ENCODE measurements at places on chromosomes 2 and 18.

DNA sequence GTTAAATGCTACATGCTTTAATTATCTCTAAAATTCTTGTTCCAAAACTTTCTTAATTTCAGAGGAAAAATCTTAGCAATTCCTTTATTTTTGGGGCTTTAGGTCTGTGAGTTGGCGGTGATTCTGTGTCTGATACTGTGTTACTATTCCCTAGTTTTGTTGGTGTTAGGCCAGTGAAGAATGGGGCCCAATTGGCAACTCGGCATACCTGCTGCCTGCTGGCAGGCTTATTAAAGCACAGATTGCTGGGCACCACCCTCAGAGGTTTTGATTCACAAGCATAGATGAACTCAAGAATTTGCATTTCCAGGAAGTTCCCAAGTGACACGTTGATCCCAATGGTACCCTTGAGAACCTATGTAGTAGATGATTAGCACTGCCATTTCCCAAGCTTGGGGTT lies 101.6 kb downstream of the OSBPL6 start:
- H3K36me3 ChIP-seq = no peaks in the 10 kb centered on the region
- no peaks in the 10 kb centered on the region for H3K27me3 ChIP-seq
- peaks cover 13% of the 10 kb centered on the region for H3K4me1 ChIP-seq
- H3K4me3 ChIP-seq = no peak overlapping the region
- no peak overlapping the region for H3K27ac ChIP-seq

DNA sequence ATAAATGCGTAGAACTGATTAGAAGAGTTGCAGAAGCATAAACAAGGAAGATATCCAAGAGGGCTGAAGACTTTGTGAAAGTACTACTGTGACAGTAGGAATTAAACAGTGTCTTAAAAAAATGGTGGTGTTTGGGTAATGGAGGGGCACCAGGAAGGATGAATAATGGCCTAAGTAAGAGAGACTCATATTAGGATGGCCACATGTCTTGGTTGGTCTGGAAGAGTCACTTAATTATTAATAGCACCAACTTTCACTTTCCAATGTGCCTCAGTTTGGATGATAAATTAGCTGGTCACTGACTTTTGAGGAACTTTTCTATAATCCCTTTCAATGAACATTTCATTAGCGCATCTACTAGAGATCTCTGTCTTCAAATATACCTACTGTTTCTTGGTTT lies 372.2 kb downstream of the NYAP2 start:
- no peaks in the 10 kb centered on the region for H3K27me3 ChIP-seq
- no peaks in the 10 kb centered on the region for H3K4me1 ChIP-seq
- no peak for DNase-seq
- H3K4me3 ChIP-seq = no peak overlapping the region

GRCh38 chr18:78559584-78559983 lies 420.0 kb upstream of the SALL3 start:
- DNase-seq = no peak
- H3K27ac ChIP-seq = no peak overlapping the region
- H3K4me1 ChIP-seq = no peaks in the 10 kb centered on the region
- H3K4me3 ChIP-seq = no peak overlapping the region

DNA sequence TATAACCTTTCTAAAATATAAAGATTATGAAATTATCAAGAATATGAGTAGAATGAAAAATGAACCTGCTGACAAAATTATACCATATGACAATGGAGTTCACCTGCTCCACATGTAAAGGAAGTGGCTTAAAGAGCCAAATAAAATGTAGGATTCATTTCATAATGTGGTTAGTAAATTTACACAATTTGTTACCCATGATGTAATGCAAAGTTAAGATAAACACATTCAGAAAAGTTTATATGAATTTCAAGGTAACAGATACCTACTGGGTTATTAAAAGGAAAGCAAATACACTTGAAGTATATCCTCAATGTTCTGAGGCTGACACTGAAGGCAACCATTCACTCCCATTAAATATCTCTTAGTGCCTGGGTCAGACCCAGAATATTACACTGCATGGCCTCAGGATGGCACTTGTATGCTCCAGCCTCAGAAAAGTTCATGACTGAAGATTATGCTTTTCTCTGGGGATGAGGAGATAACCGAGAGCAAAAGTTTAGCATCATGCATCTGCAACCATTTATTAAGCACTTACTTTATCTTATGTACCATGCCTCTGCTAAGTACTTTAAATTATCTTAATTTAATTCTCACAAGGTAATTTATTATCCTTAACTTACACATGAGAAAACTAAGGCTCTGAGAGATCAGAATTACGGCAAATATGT lies 6.2 kb downstream of the STRN start:
- H3K27ac ChIP-seq = no peak overlapping the region
- H3K4me3 ChIP-seq = no peak overlapping the region
- DNase-seq = no peak
- H3K36me3 ChIP-seq = no peaks in the 10 kb centered on the region

DNA sequence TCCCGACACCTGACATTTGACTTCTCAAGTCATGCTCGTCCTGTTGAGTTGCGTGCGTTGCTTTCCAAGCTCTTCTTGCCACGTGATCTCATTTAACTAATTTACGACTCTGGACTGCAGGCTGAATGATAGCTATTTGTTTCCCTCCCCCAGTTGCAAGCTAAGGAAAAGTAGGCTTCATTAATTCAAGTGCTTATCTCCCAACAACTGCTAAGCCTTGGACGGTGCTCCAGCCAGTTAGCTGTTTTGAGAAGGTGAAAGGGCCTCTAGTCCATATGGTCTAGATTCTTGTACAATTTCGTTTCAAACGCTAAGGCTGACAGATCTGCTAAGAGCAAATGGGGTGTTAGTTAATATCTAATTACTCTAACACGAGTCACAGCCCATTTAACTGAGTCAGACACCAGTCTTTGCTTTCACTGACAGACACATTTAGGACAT lies 21.1 kb downstream of the GPR45 start:
- no peak overlapping the region for H3K4me3 ChIP-seq
- peaks cover 6% of the 10 kb centered on the region for H3K4me1 ChIP-seq
- no peak for DNase-seq
- H3K27me3 ChIP-seq = no peaks in the 10 kb centered on the region
- H3K27ac ChIP-seq = no peak overlapping the region

DNA sequence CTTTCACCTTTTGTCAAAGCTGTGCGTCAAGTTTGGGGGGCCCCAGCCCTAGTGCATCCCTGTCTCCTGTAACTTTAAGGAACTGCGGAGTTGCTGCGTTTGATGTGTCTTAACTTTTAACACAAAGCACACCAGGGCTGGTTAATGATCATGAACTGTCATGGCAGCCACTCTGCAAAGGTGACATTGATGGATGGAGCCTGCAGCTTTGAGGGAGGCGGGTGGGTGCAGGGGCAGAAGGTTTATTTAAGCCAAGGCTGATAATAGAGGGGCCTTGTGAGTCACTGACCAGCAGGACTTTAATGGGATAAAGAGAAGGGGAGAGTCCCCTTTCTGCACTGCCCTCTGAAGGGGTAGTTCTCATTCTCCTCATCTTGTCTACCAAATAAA lies 190.2 kb upstream of the GATA6 start:
- H3K27ac ChIP-seq = no peak overlapping the region
- H3K27me3 ChIP-seq = no peaks in the 10 kb centered on the region
- DNase-seq = no peak

GRCh38 chr2:205640716-205641115 lies 41.6 kb upstream of the NRP2 start:
- no peak for DNase-seq
- no peaks in the 10 kb centered on the region for H3K27me3 ChIP-seq
- no peaks in the 10 kb centered on the region for H3K36me3 ChIP-seq

DNA sequence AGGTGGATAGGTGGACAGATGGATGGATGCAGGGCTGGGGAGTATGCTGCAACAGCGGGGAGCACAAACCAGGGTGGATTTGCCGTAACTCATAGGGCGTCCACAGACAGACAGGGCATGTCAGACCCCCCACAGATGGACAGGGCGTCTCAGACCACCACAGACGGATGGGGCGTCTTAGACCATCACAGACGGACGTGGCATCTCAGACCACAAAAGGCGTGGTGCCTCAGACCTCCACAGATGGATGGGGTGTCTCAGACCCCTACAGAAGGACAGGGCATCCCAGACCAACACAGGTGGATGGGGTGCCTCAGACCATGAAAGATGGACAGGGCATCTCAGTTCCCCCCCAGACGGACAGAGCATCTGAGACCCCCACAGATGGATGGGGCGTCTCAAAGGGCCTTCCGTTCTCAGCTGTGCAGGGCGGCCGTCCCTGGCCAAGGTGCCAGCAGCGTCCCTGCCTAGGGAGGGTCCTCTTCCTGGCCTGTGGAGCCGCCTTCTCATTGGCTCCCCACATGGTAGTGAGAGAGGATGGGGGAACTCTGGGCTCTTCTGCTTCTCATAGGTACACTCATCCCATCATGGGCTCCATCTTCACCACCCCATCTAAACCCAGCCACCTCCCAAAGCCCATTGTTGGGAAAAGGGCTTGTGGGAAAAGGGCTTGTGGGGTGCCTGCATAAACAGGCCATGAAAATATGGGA lies 2.1 kb downstream of the ANKMY1 start:
- no peak for DNase-seq
- H3K27ac ChIP-seq = no peak overlapping the region
- no peak overlapping the region for H3K4me3 ChIP-seq
- peaks cover 19% of the 10 kb centered on the region for H3K4me1 ChIP-seq
- H3K27me3 ChIP-seq = no peaks in the 10 kb centered on the region
- peaks cover 5% of the 10 kb centered on the region for H3K36me3 ChIP-seq

- no peak overlapping the region for H3K4me3 ChIP-seq
- no peaks in the 10 kb centered on the region for H3K4me1 ChIP-seq
- H3K27ac ChIP-seq = no peak overlapping the region
- H3K27me3 ChIP-seq = no peaks in the 10 kb centered on the region
These were observed 95.9 kb upstream of the CXCR4 start for GRCh38 chr2:136213836-136214235.

DNA sequence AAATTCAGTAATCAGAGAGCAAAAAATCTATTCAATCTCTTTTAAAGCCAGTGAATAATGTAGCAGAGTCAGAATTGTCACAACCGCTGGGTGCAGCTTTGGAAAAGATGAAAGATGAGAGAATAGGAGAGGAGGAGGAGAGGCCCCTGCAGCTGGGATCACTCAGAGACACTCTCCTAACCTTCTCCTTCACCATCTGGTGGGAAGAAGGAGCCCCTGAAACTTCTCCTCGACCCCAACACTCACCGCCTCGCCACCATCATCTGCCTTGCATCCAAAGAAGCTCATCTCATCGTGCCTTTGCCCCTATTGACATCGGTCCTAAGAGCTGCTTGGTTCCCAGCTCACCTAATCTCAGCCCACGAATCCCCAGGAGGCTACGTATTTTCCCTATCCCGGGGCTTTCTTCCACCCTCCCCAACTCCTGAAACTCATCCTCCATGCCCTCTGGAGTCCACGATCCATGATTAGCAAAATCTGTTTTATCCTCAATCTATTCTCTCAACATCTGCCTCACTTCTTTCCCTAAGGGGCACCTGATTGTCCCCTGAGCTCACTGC lies 58.5 kb downstream of the PKDCC start:
- peaks cover 7% of the 10 kb centered on the region for H3K4me1 ChIP-seq
- no peak overlapping the region for H3K4me3 ChIP-seq
- H3K27me3 ChIP-seq = no peaks in the 10 kb centered on the region
- no peak overlapping the region for H3K27ac ChIP-seq

DNA sequence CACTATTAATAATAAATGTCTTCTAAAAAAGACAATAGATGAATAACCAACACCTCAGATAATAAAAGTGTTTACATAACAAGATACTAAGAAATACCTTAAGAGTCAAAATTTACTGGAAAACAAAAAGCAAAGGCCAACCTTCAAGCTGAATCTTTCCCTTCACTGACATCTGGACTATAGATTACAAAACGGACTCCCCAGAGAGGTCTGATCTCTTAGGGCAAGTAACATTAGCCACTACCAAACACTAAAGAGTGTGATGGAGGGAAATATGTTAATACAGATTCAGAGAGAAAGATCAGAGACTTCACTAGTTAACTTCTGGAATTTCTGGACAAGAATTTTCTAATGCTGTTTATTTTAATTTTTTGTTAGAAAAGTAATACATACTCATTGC lies 13.9 kb downstream of the CLASP1 start:
- no peaks in the 10 kb centered on the region for H3K27me3 ChIP-seq
- H3K36me3 ChIP-seq = no peaks in the 10 kb centered on the region
- peak overlapping the region; percentile 10 for H3K27ac ChIP-seq
- no peak overlapping the region for H3K4me3 ChIP-seq

- H3K4me3 ChIP-seq = no peak overlapping the region
- no peak overlapping the region for H3K27ac ChIP-seq
- DNase-seq = no peak
- H3K36me3 ChIP-seq = no peaks in the 10 kb centered on the region
These were observed 19.0 kb downstream of the TWSG1 start for GRCh38 chr18:9353596-9353995.

DNA sequence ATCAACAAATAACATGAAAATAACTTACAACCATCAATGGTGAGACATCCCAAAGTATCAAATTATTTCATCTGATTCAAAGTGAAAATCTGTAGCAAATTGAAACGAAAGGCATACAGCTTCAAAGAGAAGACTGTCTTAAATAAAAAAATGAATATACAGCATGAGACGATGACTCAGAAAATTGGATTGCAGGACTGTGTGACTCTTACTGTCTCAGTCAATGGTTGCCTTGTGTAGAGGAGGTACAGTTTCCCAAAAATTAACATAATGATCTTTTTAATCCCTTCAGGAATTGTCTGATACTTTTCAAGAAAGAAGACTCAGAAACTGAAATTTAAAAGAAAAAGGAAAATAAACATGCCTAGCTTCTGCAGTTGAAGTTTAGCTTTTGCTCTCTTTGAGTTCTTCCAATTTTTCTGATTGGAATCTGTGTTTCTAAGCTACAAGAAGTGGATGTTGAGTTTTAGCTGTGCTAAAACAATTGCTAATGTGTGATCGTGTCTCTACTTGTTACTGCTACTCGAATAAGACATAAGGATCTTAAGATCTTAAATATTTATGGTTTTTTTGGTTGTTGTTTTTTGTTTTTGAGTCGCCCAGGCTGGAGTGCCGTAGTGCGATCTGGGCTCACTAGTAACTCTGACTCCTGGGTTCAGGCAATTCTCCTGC lies 41.1 kb upstream of the EPB41L3 start:
- no peaks in the 10 kb centered on the region for H3K27me3 ChIP-seq
- peaks cover 9% of the 10 kb centered on the region for H3K4me1 ChIP-seq
- DNase-seq = peak; percentile 32
- H3K27ac ChIP-seq = peak overlapping the region; percentile 24
- peak overlapping the region; percentile 7 for H3K4me3 ChIP-seq

- DNase-seq = no peak
- no peaks in the 10 kb centered on the region for H3K36me3 ChIP-seq
- no peaks in the 10 kb centered on the region for H3K27me3 ChIP-seq
- H3K4me1 ChIP-seq = no peaks in the 10 kb centered on the region
These were observed 156.3 kb downstream of the CYP26B1 start for GRCh38 chr2:71991397-71991796.

- H3K27me3 ChIP-seq = no peaks in the 10 kb centered on the region
- no peak overlapping the region for H3K27ac ChIP-seq
- DNase-seq = no peak
- no peaks in the 10 kb centered on the region for H3K36me3 ChIP-seq
- H3K4me1 ChIP-seq = peaks cover 24% of the 10 kb centered on the region
These were observed 357.5 kb downstream of the PTPRM start for GRCh38 chr18:7924616-7925015.

- no peaks in the 10 kb centered on the region for H3K27me3 ChIP-seq
- no peak overlapping the region for H3K4me3 ChIP-seq
- H3K36me3 ChIP-seq = peaks cover 6% of the 10 kb centered on the region
- H3K4me1 ChIP-seq = peaks cover 8% of the 10 kb centered on the region
- H3K27ac ChIP-seq = no peak overlapping the region
These were observed 100.2 kb downstream of the ATAD2B start for GRCh38 chr2:23826771-23827170.

GRCh38 chr18:49393011-49393410 lies 67.4 kb downstream of the DYM start:
- H3K27ac ChIP-seq = no peak overlapping the region
- no peak overlapping the region for H3K4me3 ChIP-seq
- no peaks in the 10 kb centered on the region for H3K4me1 ChIP-seq
- H3K27me3 ChIP-seq = no peaks in the 10 kb centered on the region

Data from keratinocyte (primary cell).